ENCODE measurements at places on chromosomes 7 and 10.
A peak's percentile ranks its signal among the peaks of the same experiment; 100 is the strongest.

GRCh38 chr10:71811351-71811750 is 38.0 kb upstream of the VSIR start:
- DNase-seq = no peak

DNA sequence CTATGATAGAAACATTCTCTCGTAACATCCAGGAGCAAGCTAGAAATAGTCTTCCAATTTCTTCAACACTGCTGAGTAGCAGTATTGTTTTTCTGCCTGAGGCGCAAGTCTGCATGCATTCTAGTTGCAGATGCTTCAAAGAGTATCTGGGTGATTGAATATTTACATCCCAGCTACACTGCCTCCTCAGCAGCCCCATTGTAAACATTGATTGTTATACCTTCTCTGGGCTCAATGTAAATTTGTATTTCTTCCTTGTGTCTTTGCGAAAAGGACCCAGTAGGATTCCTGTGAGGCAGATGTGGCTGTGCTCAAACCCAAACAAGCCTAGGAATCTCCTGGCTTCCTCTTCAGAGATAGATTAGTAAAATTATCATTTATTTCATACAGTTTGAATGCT is 320.7 kb downstream of the CDC14C start:
- DNase-seq = no peak

DNA sequence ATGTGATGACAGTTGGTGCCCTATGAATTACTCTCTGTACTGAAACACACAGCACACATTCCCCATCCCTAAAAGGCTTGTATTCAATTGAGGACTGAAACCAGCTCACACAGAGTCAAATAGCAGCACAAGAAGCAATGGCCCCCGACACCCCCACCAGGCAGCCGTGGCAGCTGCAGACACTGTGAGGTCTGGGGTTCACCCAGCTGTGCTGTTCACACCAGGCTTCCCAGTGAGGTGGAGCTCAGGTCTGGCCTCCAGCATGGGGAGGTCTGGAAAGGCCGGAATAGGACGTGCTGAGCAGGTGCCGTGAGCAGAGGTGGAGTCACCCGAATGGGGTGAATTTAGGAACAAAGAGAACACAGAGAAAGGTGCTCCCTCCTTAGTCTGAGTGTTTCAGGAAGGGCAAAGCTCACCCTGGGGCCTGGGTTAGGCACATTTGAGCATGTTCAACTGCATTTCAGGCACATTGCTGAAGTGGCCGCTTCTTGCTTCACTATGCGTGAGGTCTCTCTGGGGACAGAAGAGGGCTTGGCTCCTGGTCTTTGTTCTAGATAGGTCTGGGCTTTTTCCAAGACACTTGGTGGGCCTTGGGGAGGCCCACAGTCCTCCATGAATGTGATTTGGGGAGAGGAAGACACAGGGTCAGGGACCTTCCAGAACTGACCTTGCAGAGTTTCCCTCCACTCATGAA is 41.1 kb downstream of the C10orf120 start:
- no peak for DNase-seq

GRCh38 chr7:113483657-113484056 is 365.3 kb upstream of the SMIM30 start:
- DNase-seq = no peak

DNA sequence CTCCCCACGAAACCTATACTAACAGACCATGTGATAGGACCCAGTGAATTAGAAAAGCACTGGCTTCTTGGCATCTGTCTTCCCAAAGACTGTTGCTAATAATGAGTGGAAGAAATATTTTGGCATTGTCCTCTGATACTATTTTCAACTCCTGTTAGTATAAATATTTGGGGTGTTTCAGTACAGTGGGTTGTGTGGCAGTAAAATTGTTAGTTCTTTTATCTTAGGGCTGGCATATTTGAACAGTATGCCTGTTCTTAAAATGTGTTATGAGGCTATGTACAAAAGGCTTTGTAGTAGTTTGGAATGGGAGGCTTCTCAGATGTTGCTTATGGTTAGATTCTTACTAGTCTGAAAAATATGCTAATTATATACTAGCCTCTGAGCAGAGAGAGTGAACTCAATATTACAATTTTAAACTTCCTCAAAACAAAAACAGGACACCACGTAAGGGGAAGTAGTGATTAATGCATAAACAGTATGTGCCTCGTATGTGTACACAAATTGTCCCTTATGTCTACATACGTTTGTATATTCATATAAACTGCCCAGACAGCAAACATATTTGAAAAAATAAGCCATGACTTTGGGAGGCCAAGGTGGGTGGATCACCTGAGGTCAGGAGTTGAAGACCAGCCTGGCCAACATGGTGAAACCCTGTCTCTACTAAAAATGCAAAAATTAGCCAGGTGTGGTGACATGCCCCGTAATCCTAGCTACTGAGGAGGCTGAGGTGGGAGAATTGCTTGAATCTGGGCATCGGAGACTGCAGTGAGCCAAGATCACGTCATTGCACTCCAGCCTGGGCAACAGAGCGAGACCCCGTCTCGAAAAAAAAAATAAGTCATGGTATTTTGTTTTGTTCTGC is 115.4 kb downstream of the ARID5B start:
- DNase-seq = no peak

DNA sequence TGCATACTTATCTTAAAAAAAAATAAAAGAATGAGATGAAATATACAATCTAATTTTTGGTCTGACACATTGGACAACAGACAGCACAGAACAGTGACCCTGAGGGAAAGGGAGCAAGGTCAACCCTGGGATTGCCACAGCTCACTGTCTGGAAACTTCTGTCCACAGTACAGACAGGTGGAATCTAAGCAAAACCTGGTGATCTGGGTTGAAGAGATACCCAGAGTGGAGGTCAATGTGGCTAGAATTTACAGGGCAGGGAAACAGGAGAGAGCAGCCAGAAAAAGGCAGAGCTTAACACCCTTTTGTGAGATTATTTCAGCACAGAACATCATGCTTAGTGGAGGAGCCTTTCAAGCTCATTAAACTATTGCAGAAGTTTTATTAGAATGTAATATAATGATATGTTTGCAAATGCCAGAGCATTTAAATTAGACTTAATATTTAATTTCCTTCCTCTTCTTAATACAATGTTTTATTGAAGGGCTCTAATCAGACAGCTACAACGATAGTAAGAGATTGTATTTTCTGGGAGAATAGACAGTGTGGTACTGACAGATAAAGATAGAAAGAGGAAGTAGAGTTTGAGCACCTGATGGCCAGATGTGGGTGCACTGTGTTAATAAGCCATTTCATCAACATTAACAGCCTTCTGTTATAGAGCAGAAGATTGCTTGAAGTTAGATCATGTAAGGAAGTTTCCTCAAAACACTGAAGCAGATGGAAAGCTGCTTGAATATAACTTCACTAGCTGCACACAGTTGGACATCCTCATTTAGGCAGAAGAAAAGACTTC is 309.4 kb downstream of the HGF start:
- DNase-seq = no peak

DNA sequence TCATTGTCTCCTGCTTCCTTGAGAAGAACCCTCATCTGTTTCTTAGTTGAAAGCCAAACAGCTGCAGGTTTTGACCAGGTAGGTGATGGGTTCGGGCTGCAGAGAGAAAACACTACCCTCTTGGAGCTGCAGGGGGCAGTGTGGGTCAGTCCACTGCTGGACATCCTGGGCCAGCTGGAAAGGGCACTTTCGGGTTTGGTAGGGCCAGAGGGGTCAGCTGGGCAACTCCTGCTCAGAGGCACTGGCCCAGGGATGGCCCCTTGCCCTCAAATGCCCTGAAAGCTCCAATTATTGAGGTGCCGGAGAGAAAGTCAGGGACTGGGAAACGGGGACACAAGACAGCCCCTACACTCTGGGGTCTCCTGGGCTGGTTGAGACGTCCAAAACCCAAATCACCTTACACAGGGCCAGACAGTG is 90.7 kb downstream of the MKI67 start:
- DNase-seq = peak; percentile 8

- no peak for DNase-seq
These were observed 913.9 kb upstream of the AUTS2 start for GRCh38 chr7:68684246-68684839.

DNA sequence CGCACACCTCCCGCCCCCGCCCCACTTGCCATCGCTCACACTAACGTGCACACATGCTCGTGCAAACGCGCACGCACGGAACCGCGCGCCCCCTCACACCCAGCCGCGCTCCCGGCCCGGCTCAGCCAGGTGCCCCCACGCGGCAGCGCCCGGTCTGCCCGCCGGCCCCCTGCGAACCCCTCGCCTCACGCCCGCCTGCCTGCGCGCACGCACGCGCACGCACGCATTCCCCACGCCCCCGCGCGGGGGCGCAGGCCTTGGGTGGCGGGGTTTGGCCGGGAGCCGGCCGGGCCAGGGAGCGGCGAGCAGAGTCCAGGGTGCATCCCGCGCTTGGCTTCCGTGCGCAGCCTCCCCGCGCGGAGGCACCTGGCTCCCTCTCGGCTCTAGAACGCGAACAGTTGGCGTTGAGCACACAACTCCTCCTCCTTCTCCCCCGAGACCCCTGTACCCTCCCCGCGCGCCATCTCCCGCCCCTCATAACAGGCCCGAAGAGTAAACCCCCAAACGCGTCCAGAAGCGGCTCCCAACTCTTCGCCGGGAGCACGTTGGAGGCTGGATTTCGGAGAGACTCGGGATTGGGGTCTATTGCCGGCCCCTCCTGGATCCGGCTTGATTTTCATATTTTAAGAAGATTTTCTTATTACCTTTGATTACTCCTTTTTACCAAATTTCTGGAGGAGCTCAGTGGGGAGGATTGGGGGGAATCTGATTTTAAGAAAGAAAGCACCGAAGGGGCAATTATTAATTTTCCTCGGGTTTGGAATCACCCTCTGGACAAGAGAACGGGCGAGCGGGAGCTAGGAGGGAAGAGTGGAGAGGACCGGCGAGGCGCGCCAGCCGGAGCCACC is 527 bp upstream of the SORCS3 start:
- no peak for DNase-seq

DNA sequence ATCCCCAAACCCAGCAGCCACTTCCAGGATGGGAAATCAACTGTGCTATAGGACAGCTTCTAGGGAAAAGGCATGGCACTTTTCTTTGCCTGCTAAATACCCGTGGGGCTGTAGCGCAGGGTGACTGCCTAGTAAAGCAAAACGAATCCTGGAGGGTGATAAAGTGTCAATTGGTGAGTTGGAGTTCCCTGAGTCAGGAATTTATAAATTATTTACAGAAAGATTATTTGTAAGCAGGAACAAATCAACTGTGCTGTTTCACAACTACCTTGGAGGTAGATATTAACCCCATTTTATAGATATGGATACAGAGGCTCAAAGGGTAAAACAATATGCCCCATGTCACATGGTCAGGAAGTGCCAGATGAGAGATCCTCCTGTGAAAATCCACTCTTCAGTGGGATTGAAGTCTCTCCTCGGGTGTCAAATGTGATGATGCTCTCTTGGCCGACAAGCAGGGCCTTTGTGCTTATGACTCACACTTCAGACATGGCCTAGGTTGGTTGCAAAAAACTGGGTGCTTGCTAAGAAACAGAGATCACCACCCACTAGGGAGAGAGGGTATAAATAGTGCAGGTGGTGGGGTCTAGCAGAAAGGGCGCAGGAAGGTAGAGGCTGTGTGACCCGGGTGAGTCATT is 383.2 kb upstream of the ZMIZ1 start:
- DNase-seq = no peak

GRCh38 chr7:154592388-154592787 is 410.5 kb downstream of the PAXIP1 start:
- no peak for DNase-seq

DNA sequence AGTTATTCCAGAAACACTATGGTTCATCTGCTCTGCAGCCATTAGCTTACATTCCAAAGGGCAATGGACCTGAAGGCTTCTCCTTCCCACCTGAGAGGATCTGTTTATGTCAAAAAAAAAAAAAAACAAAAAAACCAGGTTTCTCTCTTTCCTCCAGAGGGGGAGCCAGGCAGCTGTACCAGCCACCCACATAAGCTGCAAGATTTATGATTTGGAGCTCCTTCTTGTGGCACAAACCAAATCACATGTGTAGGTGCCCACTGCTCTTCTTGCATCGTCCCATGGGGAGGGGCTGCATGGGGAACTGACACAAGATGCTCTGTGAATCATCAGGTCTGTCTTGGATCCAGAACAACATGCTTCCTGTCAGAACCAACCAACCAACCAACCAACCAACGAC is 231.6 kb upstream of the IGFBP3 start:
- no peak for DNase-seq

DNA sequence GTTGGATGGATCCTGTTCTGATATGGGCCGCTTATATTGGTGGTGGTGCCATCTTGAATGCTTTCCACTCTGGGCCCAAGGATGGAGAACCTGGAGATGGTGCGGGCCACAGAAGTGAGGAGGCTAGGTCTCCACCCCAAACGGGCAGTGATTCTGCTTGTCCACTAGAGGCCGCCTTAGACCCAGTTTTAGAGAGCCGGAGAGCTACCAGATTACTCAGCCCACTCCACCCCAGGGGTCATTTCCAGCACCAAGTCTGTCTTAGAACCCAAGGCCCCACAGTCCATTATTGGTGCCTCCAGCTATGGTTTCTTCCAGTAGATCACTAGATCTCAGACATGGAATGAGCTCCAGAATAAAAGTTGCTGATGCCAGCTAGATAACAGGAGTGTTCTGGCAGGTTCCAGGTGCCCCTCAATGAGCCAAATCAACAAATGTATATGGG is 11.8 kb upstream of the CAMK2G start:
- peak; percentile 31 for DNase-seq

GRCh38 chr10:804191-804781 is 114.8 kb upstream of the DIP2C start:
- no peak for DNase-seq

DNA sequence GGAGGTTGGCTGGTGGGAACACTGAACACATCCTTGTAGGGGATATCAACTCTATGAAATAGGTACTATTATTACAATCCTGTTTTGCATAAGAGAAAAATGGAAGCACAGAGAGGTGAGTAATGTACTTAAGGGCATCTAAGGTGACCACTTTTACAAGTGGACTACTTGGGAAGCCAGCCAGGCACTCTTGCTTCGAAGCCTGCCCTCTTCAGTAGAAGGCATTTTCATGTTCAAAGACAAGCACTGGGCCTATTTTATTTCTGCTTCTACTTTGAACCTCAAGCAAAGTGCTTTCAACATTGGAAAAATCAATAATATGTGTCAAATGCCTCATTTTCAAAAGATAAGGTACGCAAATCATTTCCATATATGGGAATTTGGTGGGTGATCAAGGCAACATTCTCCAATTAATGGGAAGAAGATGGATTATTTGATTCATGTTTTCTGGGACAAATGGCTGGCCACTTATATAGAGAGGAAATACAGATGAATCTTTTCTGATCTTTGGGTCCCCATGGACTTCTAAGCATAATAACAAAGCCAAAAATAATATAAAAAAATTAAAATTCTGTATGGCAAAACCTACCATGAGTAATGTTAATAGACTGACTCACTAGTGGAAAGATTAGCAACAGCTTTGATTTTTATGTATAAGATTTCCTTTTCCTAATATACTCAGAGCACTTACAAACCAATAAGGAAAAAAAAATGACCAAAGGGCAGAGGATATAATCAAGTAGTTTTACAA is 270.2 kb downstream of the FRMD4A start:
- no peak for DNase-seq

GRCh38 chr7:57404967-57405421 is 45.0 kb upstream of the ZNF716 start:
- DNase-seq = no peak

DNA sequence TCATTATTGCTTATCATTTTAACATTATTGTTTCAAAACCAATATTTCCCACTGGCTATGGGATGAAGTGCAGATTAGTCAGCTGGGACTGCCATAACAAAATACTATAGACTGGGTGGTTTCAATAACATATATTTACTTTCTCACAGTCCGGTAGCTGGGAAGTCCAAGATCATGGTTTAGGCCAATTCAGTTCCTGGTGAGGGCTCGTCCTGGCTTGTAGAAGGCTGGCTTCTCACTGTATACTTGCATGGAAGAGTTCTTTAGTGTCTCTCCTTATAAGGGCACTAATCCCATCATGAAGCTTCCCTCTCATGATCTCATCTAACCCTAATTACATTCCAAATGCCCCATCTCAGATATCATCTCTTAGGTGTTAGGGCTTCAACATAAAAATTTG is 101.3 kb downstream of the CHRM2 start:
- no peak for DNase-seq
